ENCODE measurements at places on chromosomes 7 and 10.

DNA sequence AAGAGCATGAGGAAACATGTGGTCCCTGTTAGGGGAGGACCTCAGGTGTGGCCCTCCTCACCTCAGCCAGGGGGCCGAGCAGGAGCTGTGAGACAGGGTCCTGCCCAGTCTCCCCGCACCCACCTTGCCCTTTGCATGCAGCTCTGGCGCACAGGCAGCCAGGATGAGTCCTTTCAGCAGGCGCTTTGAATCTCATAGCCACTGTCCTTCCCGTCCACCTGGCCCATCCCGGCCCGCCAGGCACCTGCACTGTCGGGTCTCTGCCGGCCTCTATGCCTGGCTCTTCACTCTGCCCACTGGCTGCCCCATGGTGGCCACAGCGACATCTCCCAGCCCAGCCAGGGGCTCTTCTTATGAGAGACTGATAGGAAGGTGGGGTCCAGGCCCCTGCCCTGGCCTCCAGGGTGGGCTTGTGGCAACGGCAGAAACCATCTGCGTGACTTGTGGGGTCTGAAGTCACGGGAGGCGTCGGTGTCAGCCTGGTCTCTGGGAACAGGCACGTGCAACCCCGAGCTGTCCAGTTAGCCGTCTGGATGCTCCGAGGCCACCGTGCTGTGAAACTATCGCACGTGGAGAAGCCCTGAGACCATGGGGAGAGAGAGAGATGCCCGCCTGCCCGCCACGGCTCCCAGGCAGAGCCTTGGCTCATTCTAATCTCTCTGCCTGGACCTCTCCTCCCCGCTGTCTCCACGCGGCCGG lies 37.4 kb downstream of the FOXL3 start:
- DNase-seq = no peak

DNA sequence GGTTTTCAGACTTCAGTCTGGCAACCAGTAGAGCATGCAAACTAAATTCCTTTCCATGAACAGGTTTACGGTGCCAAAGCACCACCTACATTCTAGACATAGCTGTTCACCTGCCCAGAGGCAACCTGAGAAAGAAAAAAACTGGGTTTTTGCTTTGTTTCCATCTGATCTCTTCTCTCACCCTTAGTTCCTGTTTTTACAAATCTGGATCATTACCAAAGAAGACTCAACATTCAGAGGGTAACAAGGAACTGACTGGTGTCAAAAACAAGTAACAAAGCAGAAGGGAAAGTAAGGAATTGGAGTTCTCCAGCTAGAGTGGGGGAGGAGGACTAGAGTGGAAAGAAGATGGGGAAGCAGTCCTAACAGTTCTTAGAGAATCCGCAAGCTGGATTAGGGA lies 36.4 kb downstream of the CPVL start:
- DNase-seq = no peak

DNA sequence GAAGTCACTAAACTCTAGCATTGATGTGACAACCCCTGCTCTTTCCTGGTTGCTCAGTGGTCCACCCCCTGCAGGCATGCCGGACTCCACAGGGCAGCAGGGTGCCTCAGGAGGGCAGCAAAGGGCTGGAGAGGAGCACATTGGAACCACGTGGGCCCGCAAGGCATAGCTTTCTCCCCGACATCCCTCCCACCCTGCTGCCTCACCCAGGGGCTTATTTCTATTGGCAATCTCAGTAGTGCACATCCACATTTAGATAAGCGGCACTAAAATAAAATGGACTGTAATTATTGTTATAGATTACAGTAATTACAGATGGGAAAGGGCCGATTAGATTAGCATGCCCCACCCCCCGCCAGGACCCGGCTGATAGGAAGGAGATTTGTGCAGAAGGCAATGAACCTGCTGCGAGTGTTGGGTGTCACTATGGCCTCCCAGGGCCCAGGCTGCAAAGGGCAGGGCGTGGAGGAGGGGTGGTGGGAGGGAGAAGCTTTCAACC lies 580.1 kb downstream of the GRID1 start:
- DNase-seq = no peak

DNA sequence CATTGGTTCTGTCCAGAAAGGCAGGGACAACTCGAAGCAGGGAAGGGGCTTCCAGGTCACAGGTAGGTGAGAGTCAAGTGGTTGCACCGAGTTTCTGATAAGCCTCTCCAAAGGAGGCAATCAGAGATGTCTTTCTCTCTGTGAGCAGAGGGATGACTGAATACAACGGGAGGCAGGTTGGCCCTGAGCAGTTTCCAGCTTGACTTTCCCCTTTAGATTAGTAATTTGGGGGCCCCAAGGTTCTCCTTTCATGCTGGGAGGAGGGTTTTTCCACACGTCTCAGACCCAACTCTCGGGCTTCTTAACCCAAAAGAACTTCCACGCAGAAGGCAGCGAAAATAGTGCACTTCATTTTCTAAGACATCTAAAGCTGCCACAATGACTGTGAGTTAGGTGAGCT lies 189.6 kb downstream of the MGMT start:
- no peak for DNase-seq

GRCh38 chr10:88707429-88708155 lies 1.5 kb downstream of the LIPK start:
- DNase-seq = no peak

- DNase-seq = no peak
These were observed 247.0 kb downstream of the STK31 start for GRCh38 chr7:23956772-23957576.

DNA sequence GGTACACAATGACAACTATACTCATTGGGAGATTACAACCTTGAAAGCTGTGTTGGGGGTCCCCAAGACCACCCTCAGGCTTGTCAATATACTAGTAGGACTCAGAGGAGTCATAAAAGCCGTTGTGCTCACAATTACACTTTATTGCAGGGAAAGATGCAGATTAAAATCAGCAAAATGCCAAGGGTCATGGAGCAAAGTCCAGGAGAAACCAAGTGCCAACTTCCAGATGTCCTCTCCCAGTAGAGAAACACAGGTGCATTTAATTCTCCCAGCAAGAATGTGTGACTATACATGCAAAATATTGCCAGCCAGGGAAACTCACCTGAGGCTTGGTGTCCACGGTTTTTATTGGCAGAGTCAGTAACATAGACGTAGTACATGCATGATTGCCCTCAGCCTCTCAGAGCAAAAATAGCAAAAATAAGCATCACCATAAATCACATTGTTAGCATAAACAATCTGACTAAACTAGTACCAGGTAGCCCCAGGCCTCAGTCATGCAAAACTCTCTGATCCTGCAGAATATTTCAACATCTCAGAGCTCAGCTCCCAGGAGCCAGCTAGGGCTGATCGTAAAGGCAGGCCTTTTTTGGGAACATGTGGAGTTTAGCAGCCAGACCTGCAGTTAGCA lies 50.7 kb downstream of the VIM start:
- no peak for DNase-seq

DNA sequence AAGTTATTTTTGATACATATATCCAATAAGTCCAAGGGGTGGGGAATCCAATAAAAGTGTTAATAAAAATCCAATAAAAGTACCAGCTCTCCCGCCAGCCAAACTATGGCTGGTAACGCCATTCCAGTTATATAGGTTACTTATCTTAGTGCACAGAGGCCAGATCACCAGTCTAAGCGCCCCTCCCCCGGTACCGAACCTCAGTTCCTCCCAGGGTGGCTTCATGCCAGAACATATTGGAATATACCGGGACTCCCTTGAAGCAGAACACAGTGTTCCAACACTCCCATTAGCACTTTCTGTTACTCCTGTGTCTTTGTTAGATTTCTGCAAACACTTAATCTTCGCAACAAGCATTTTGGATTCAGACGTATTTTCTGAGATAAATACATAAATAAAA lies 7.5 kb downstream of the FBH1 start:
- no peak for DNase-seq

GRCh38 chr10:784403-785088 lies 95.1 kb upstream of the DIP2C start:
- no peak for DNase-seq

- no peak for DNase-seq
These were observed 496.9 kb upstream of the CELF2 start for GRCh38 chr10:10520491-10521385.

GRCh38 chr7:78530351-78530750 lies 731.8 kb downstream of the PHTF2 start:
- DNase-seq = no peak

DNA sequence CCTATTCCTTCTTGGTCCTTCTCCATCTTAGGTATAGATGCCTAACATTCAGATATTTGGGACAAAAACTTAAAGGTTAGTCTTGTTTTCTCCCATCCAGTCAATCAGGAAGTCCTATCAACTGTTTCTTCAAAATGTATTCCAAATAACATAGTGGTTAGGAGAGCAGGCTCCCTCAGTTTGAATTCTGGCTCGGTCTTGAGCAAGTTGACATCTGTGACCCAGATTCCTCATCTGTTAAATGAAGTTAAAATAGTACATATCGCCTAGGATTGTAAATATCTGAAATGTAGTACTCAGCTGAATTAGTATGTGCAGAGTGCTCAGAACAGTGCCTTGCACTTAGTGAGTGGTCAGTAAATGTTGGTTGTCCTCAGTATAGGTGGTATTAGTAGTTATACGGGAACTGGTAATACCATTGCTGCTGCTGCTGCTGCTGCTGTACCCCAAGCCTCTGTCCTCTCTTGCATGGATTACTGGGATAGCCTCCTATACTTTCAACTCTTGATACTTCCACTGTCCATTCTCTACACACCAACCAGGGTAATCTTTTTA lies 58.6 kb downstream of the RALA start:
- no peak for DNase-seq

DNA sequence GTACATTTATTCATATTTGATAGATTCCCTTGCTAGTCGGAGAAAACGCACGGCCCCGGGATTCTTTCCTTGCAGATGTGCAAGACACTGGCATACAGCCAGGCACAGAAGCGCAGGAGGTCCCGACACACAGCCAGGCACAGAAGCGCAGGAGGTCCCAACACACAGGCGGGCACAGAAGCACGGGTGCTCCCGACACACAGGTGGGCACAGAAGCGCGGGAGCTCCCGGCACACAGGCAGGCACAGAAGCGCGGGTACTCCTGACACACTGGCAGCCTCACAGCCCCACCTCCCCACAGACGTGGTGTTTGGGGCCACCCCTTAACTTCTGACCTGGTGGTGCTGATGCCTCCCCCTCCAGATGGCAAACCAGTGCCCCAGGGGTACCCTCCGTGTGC lies 237.3 kb downstream of the ZMYND11 start:
- no peak for DNase-seq

DNA sequence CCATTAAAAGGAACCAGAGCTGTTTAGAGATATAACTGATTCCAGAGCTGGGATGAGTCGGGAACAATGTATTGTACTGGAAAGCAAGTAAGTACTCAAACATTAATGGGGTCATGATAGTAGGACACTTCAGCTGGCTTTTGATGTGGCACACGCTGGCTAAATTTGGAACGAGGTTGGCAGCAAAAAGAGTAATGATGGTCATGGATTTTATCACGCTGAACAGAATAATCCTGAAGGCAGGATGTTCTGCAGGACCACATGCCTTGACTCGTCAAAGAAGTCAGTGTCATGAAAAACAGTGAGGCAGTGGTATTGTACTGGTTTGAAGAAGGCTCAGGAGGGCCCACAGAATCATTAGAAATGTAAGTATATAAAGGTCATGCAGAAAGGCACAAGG lies 220.3 kb downstream of the SNX13 start:
- DNase-seq = no peak
